ENCODE measurements at places on chromosomes 3 and 15. TPM values are rescaled to one million over a fixed set of nuclear protein-coding genes. Genes with fewer than 3 reads are reported as not detected.

- peaks cover 8% of the 10 kb centered on the region for H3K4me1 ChIP-seq
- H3K27me3 ChIP-seq: peaks cover 26% of the 10 kb centered on the region
- no peak overlapping the region for H3K4me3 ChIP-seq
- H3K36me3 ChIP-seq: no peaks in the 10 kb centered on the region
- no peak overlapping the region for H3K27ac ChIP-seq
Observed at GRCh38 chr3:142888099-142888480, 793 bp downstream of the PCOLCE2 start.

- DNase-seq: no peak
- no peak overlapping the region for H3K27ac ChIP-seq
- no peak overlapping the region for H3K4me3 ChIP-seq
- no peaks in the 10 kb centered on the region for H3K27me3 ChIP-seq
- no peaks in the 10 kb centered on the region for H3K36me3 ChIP-seq
Observed at GRCh38 chr15:83927704-83928391, 273.9 kb downstream of the ADAMTSL3 start.

The AP2M1 gene
- total RNA-seq: 596 TPM

- no peak overlapping the region for H3K4me3 ChIP-seq
- no peaks in the 10 kb centered on the region for H3K36me3 ChIP-seq
- H3K27ac ChIP-seq: peak overlapping the region; percentile 39
- no peaks in the 10 kb centered on the region for H3K27me3 ChIP-seq
- DNase-seq: no peak
- peaks cover 16% of the 10 kb centered on the region for H3K4me1 ChIP-seq
Observed at GRCh38 chr3:122255757-122256439, 69.2 kb upstream of the CSTA start.

GRCh38 chr15:28049581-28049980, 49.5 kb downstream of the OCA2 start:
- no peaks in the 10 kb centered on the region for H3K36me3 ChIP-seq

- peaks cover 11% of the 10 kb centered on the region for H3K4me1 ChIP-seq
- no peak overlapping the region for H3K4me3 ChIP-seq
- no peak overlapping the region for H3K27ac ChIP-seq
- DNase-seq: peak; percentile 75
- no peaks in the 10 kb centered on the region for H3K36me3 ChIP-seq
Observed at GRCh38 chr3:136994772-136995516, 37.2 kb downstream of the IL20RB start.

The ADAMTSL3 gene
- total RNA-seq: 15.9 TPM

GRCh38 chr3:157530637-157531300, 27.6 kb upstream of the VEPH1 start:
- DNase-seq: no peak
- H3K4me3 ChIP-seq: no peak overlapping the region
- peaks cover 25% of the 10 kb centered on the region for H3K4me1 ChIP-seq
- no peak overlapping the region for H3K27ac ChIP-seq
- H3K36me3 ChIP-seq: no peaks in the 10 kb centered on the region

DNA sequence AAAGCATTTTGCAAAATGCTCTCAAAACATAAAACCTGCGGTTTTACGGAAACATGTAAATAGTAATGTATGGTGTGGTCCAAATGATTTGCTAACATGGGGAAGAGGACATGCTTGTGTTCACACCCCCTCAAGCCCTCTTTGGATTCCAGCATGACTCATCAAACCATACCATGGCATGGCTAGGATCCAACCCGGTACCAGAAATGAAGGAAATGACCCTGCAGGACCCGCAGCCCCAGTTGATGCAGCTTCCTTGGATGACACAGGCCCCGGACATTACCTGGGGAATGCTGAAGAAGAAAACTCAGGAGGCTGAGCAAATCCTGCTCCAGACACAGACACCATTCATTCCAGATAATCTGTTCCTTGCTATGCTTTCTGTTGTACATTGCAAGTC, 222.9 kb downstream of the DTWD1 start:
- H3K36me3 ChIP-seq: no peaks in the 10 kb centered on the region
- no peak overlapping the region for H3K4me3 ChIP-seq
- no peak for DNase-seq
- H3K4me1 ChIP-seq: no peaks in the 10 kb centered on the region
- H3K27me3 ChIP-seq: no peaks in the 10 kb centered on the region
- no peak overlapping the region for H3K27ac ChIP-seq

DNA sequence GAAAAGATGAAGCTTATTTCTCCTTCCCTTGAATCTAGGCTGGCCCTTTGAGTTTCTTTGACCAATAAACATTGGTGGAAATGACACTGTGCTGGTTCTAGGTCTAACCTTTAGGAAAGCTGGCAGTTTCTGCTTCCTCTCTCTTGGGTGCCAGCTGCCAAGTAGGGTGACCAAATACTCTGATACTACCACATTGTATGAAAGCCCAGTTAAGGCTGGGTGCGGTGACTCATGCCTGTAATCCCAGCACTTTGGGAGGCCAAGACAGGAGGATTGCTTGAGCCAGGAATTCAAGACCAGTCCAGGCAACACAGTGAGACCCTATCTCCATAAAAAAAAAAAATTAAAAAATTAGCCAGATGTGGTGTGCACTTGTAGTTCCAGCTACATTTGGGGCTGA, 320.7 kb downstream of the ZNF621 start:
- H3K27ac ChIP-seq: no peak overlapping the region
- no peak overlapping the region for H3K4me3 ChIP-seq
- no peaks in the 10 kb centered on the region for H3K4me1 ChIP-seq
- H3K36me3 ChIP-seq: no peaks in the 10 kb centered on the region

GRCh38 chr3:151896246-151897012, 23.0 kb downstream of the SUCNR1 start:
- no peak overlapping the region for H3K27ac ChIP-seq
- H3K4me1 ChIP-seq: peaks cover 2% of the 10 kb centered on the region
- DNase-seq: no peak
- H3K4me3 ChIP-seq: no peak overlapping the region
- H3K27me3 ChIP-seq: no peaks in the 10 kb centered on the region
- H3K36me3 ChIP-seq: no peaks in the 10 kb centered on the region

The ANKDD1A gene
- total RNA-seq: 31.4 TPM

DNA sequence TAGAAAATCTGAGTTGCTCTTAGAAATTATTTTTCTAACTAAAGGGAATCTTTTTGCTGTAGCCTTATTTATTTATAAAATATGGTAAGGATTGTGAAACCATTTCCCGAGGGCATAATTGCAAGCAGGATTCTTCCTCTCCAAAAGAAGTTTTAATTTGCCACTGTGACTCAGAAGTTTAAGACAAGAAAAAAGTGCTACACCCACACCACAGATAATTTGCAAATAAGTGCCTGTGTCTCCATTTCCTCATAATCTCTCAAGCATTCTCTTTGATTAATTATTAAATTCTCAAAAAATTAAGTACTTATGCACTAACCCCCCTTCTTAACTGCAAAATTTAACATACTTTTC, 43.6 kb downstream of the RASA2 start:
- no peaks in the 10 kb centered on the region for H3K36me3 ChIP-seq
- DNase-seq: no peak
- peak overlapping the region; percentile 20 for H3K27ac ChIP-seq
- H3K4me1 ChIP-seq: peaks cover 27% of the 10 kb centered on the region
- H3K4me3 ChIP-seq: no peak overlapping the region

DNA sequence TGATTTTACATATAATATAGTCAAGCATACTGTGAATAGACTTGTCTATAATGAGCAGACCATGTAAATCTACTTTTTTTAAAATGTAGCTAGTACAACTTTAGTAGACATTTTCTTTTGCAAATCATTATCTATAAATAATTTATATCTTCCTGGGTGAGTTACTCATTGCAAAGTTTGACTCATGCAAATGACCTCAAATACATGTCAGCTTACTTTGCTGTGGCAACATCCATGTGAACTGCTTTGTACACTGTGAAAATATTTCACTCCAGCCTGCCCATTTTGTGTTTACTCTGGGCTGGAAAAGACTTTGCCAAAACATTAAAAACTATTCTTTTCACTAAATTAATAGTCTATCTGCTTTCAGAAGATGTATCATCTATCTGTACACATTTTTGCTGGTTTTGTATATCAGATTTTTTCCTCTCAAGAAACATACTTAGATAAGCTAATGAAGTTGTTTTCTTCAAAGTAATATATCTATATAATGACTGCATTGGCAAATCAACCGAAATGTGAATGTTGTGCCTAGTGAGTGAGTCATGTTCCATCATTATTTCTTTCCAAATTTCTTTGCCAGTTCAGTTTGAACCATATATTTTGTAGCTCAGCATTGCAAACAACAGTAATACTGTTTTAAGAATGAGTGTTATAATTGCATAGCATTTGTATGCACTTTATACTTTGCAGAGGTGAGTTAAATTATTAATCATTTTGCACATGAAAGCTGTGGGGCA, 26.5 kb downstream of the IGSF10 start:
- H3K4me1 ChIP-seq: peaks cover 10% of the 10 kb centered on the region
- H3K27me3 ChIP-seq: no peaks in the 10 kb centered on the region
- peak overlapping the region; percentile 50 for H3K27ac ChIP-seq
- no peaks in the 10 kb centered on the region for H3K36me3 ChIP-seq

The KLHL40 gene
- not detected for total RNA-seq

DNA sequence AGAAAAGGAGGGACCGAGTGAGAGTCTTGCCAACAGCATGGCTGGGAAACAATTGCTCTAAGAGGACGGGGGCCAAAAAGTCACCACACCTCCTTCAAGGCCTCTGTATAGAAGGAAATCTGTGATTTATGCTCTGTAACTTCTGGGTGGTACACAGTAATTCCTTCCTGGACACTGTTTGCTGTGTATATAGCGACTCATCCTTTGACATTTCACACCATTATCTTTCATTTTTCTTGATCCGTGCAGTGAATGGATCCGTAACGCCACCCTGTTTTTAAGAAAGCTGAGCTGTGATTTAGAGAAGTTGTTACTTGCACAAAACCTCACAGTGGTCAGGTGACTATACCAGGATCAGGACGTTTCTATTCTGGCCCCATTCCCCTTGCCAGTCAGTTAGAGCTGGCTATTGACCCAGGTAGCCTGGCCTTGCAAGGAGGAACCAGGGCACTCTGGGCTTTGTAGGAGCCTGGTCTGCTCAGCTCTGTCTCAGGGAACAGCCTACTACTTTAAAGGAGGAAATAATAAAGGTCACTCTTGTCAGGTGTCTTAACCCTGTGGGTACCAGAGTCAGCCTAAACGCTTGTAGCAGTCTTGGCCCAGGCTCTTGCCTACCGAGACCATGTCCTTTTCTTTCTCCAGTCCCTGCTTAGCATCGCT, 86.5 kb upstream of the MYZAP start:
- no peaks in the 10 kb centered on the region for H3K36me3 ChIP-seq
- peaks cover 8% of the 10 kb centered on the region for H3K4me1 ChIP-seq
- H3K27ac ChIP-seq: no peak overlapping the region
- DNase-seq: no peak
- no peak overlapping the region for H3K4me3 ChIP-seq

DNA sequence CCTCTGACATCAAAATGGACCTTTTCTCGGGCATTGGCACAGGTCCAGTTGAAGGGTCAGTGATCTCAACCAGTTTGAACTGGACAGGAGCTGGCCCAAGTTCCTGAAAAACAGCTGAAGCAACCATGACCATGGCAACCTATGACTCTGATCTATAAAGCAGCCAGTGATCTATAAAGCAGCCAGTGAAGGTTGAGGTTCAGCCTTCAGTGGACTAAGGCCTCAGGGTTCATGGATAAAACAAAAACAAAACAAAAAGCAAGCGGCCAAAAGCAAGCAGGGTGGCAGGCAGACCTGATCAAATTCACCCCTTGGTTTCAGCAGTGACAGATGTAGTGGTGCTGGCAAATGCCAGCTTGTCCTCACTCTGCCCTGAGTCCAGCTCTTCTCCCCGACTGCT, 10.0 kb upstream of the CHRNB4 start:
- H3K4me3 ChIP-seq: no peak overlapping the region
- no peak for DNase-seq
- no peak overlapping the region for H3K27ac ChIP-seq
- H3K27me3 ChIP-seq: no peaks in the 10 kb centered on the region
- no peaks in the 10 kb centered on the region for H3K36me3 ChIP-seq

DNA sequence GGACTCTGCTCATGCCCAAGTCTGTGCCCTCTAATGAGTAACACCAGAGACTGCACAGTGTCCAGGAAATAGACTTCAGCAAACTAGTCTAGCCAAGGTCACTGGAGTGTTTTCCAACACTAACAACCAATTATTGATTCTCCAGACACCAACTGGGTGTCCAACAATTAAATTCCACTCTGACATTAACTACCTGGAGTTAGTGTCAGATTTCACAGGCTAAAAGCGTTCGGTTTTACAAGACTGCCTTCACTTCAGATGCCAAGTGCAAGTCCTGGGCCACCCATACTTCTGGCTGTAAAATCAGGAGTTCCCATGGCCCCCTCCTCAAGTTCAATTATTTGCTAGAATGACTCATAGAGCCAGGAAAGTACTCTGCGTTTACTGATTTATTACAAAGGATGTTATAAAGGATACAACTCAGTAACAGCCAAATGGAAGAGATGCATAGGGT, 20.8 kb upstream of the CFAP161 start:
- H3K4me3 ChIP-seq: no peak overlapping the region
- no peaks in the 10 kb centered on the region for H3K4me1 ChIP-seq
- H3K36me3 ChIP-seq: no peaks in the 10 kb centered on the region
- H3K27me3 ChIP-seq: peaks cover 8% of the 10 kb centered on the region
- no peak for DNase-seq
- no peak overlapping the region for H3K27ac ChIP-seq

The PPP1R14D gene
- not detected for total RNA-seq

The ACTRT3 gene
- total RNA-seq: 2.1 TPM

DNA sequence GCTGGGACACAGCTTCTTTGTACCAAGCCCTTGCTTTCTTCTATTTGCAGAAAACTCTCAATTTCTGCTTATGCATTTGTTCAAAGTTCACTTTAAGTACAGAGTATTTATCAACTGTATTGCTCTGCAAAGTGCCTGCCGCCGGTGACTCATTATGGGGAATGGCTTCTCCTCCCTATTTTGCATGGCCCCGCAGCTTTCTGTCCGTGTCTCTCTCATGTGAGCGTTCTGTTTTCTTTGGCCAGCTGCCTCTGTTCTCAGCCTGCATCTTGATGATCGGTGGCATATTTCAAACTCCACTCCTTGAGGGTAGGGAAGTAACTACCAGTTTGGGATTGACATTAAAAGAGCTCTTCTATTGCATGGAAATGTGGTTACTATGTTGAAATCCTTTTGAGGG, 28.6 kb upstream of the ST8SIA2 start:
- H3K4me3 ChIP-seq: no peak overlapping the region
- no peak for DNase-seq
- H3K4me1 ChIP-seq: no peaks in the 10 kb centered on the region
- peaks cover 4% of the 10 kb centered on the region for H3K27me3 ChIP-seq

The KLF15 gene
- total RNA-seq: 13.8 TPM

The NCBP2 gene
- total RNA-seq: 77.8 TPM
